ENCODE measurements at places on chromosomes 2 and 18.

GRCh38 chr18:54233228-54233625 lies 8.8 kb upstream of the MBD2 start:
- DNase-seq: no peak

- no peak for DNase-seq
Observed at GRCh38 chr18:51339856-51340255, 142.4 kb upstream of the MEX3C start.

DNA sequence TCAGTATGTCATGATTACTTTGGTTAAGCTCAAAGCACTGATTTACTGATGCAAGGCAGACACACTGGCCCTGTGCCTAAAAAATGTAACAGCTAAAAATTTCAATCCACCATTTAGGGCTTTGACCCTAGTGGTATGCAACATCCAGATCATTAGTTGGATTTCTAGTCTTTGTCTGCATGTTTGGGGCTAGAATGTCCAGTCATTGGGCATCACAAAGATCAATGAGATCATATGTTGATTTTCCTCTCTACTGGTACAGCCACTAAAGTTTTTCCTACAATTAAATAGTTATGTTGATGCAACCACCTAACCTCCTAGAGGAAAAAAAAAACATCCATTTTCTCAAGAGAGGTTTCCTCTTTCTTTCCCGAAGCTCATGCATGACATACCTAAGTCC lies 53.4 kb upstream of the REV1 start:
- DNase-seq: no peak

- DNase-seq: no peak
Observed at GRCh38 chr2:189231719-189232323, 52.3 kb upstream of the COL5A2 start.

- DNase-seq: no peak
Observed at GRCh38 chr18:49031511-49032188, 80.9 kb upstream of the SMAD7 start.

GRCh38 chr2:236605345-236605734 lies 35.7 kb downstream of the ACKR3 start:
- no peak for DNase-seq

GRCh38 chr2:236452238-236452637 lies 117.4 kb upstream of the ACKR3 start:
- DNase-seq: no peak

- no peak for DNase-seq
Observed at GRCh38 chr18:52499644-52500043, 159.6 kb downstream of the DCC start.

DNA sequence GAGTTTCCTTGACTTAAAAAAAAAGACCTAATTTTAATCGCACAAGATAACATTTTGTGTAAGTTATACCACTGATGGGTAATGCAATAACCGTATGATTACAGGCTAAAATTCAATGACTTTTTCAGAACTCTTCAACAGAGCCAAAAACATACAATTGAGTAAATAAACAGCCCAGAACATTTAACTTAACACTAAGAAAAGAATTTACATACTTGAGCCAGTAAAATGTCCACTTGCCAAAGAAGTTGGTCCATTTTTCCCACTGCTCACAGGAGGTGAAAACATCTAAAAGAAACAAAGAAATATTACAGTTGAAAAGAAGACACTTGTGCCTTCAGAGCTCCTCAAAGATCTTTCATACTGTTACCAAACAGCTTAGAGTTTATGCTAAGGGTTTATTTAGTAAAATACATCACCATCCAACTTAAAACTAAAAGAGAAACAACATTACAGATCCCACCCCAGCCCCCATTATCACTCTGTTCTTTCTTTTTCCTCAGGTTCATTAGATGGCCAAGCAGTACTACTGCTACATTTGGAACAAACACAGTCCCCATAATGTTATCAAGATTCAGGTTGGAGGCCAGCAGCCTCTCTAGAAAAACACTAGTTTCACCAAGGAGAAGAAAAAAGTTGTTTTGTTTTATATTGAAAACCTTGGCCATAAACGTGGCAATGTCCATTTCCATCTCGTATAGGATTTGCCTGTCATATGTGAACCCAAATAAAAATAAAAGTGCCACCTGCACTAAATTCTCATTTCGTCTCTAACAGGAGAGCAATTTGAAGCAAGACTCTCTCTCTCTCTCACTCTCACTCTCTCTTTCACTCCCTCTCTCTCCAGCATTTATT lies 2.7 kb downstream of the TCF4 start:
- DNase-seq: no peak

DNA sequence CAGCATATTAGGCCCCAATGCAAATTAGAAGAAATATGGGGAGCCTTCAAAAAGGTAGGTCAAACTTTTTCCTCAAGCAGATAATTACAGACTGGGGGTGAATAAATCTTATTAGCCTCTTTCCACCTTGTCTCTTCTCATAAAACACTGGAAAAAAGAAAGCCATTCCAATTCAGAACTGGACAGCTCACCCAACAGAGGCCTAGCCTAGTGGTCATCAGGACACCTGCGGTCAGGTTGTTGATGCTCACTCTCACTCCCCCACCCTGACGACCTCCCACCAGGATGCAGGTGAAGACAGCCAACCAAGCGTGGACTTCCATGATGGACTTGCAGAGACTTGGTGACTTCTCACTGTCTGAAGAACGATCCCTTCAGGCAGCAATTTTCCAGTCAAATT lies 207.1 kb downstream of the ALK start:
- no peak for DNase-seq

DNA sequence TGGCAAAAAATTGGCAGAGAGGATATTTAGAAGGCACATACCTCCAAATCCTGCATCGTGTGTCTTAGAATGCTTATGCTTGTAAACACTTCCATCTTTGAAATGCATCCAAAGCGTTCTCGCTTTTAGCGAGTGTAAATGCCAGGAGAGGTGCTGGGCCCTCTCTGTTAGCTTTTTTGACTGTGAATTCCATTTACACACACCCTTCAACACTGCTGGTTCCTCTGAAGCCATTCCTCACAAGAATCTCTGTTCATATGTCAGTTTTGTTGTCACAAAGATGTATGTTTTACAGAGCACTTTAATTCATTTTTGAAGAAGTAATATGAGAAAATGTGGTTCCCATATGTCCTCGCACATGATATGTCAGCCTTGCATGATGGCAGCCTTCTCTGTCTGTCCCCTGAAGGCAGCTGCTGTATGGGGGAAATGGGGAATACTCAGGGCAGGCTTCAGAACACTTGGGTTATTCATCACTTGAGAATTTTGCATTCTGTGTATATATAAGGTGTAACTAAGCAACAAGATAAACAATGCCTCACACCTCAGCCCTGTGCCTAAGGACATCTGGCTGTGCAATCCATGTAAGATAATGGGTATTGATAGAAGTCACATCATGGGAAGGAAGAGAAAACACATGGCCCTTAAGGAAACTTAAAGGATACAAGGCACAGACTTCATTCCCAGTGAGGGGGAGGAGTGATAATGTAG lies 52.3 kb downstream of the RAB27B start:
- no peak for DNase-seq

- no peak for DNase-seq
Observed at GRCh38 chr18:29488617-29489016, 1311.7 kb upstream of the CDH2 start.

GRCh38 chr18:3624935-3625741 lies 175.2 kb downstream of the TGIF1 start:
- DNase-seq: no peak

DNA sequence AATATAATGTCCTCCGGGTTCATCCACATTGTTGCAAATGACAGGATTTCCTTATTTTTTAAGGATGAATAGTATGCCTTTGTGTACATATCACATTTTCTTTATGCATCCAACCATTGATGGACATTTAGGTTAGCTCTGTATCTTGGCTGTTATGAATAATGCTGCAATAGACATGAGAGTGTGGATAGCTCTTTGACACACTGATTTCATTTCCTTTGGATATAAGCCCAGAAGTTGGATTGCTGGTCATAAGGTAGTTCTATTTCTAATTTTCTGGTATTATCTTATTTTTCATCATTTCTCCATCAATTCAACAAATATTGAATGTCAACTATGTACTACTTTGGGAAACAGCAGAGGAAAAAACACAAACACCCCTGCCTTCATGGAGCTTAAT lies 423.3 kb downstream of the MTX2 start:
- DNase-seq: no peak

- DNase-seq: no peak
Observed at GRCh38 chr2:28713577-28714298, 37.9 kb upstream of the PPP1CB start.

Data from left colon (tissue), 2 donors.